Kidney tubule cell (primary cell): ENCODE measurements at places on chromosomes 12 and 14.

DNA sequence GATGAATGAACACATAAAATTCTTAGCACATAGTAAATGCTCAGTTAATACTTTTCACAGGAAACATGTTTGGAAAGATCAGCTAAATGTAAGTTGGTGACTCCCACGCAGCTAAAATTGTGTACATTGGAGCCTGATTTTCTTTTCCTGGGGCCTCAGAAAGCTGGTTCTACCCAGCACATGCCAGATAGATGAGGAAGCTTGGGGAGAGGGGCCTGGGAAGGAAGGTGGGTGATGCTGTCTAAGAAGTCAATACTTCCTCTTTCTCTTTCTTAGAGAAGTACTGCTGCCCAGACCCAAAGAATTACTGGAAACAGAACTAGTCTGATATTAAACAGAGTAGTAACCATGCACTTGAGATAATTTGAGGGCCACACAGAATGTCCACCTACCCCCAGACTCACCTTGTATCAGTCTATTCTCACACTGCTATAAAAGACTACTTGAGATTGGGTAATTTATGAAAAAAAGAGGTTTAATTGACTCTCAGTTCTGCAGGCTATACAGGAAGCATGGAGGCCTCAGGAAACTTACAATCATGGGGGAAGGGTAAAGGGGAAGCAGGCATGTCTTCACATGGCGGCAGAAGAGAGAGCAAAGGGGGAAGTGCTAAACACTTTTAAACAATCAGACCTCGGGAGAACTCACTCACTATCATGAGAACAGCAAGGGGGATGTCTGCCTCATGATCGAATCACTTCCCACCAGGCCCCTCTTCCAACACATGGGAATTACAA lies 123.3 kb upstream of the MED13L start:
- no peak for DNase-seq

DNA sequence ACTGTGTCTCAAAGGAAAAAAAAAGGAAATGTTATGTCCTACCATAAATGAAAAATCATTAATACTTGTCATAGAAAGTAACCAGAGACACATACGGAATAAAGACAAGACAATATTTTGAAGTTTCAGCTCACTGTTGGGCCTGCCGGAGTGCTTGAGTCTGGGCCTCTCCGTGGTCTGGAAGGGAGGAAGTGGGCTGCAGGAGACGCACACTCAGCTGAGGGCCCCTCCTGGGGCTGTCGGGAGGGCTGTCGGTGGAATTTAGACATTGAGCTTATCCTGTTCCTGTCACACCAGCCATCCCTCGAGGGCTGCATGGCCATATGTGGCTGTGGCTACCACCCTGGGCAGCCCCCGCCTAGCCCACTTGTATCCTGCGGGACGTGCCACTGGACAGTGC lies 80.6 kb downstream of the DDX51 start:
- no peak for DNase-seq

DNA sequence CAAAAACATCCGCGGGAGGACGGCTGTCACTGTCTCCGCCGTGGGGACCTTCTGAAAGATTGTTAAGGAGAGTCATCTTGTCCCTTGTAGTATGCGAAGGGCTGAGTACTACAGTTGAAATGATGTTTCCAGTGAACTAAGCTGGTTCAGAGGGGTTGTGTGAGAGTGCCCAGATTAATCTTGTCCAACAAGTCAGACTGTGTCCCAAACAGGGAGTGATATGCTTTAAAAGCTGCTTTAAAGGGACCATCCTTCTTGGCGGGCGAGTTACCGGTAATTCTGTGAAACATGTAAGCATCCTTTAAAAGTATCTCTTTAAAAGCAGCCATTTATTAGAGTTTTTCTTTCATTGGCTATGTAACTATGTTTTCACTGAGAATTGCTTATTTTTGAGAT lies 1.1 kb downstream of the WDR20 start:
- no peak for DNase-seq

GRCh38 chr12:31591380-31591901 lies 505 bp upstream of the DENND5B start:
- peak; percentile 30 for DNase-seq

DNA sequence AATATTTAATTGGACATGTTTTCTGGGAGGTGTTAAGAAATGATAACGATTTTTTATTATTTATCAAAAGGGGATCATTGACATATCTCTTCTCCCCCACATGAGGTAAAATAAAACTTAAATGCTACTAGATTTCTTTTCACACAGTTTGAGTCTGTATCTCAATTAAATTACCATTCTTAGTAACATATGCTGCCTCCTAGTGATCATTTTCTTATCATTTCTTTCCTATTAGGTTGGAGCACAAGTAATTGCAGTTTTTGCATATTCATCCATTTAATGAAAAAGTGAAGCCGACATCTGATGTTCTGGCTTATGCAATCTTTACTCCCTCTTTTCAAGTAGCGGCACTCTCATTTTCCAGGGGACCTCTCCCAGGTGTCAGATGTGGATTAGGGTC lies 24.9 kb downstream of the PUS7L start:
- no peak for DNase-seq

DNA sequence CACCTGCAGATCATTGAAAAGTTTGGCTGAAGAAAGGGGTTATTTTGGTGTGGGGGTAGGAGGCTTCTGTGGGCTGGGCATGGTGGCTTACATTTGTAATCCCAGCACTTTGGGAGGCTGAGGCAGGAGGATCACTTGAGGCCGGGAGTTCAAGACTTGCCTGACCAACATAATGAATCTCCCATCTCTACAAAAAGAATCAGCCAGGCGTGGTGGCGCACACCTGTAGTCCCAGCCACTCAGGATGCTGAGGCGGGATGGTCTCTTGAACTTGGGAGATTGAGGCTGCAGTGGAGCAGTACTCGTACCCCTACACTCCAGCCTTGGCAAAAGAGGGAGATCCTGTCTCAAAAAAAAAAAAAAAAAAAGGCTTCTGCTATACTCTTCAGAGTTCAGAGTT lies 7.0 kb downstream of the DDIT3 start:
- no peak for DNase-seq

- peak; percentile 61 for DNase-seq
These were observed 214.9 kb downstream of the ADAMTS20 start for GRCh38 chr12:43336962-43337555.

DNA sequence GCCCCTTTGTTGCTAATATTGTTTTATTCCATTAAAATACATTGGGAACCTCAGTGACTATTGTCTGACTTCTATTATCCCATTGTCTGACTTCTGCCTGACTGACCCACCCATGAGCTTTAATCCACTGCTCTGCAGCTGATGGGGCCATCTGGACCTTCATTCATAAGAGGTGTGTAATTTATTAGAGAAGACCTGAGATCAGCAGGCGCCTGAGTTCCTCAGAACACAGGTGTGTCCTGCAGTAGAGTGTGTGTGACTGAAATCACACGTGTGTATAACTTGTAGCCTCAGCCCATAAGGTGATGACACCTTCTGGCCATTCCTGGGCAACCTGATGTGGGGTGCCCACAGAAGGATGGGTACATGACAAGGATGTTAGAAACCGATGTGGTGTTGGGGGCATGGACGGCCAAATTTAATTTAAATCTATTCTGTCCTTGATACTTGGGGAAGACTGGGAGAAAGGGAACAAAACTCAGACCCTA lies 821.0 kb downstream of the TMEM121 start:
- DNase-seq = no peak

DNA sequence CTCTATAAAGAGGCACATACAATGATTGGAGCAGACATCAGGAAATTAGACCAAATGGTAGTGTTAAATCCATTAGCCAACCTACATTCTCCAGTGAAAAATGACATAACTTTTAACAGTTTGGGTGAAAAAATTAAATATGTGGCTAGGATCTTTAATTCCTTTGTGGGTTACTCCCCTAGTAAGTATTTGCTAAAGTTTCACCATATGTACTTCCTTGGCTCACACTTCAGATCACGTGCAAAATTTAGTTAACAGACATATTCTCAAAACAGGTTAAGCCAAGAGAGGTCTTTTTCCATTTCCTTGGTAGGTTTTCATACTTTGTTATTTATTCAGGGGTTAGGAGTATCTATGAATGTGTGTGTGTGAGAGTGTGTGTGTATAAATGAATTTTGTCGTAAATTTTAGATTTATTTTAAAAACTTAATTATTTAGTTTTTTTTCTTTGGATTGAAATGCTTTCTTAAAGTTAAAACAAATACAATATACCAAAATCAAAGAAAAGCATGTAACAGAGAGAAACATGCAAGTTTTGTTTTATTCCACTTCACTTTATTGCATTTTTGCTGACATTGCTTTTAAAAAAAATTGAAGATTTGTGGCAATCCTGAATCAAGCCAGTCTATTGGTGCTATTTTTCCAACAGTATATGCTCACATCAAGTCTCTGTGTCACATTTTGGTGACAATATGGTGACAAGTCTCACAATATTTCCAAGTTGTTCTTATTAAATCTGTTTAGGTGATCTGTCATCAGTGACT lies 258.7 kb downstream of the FLRT2 start:
- no peak for DNase-seq

DNA sequence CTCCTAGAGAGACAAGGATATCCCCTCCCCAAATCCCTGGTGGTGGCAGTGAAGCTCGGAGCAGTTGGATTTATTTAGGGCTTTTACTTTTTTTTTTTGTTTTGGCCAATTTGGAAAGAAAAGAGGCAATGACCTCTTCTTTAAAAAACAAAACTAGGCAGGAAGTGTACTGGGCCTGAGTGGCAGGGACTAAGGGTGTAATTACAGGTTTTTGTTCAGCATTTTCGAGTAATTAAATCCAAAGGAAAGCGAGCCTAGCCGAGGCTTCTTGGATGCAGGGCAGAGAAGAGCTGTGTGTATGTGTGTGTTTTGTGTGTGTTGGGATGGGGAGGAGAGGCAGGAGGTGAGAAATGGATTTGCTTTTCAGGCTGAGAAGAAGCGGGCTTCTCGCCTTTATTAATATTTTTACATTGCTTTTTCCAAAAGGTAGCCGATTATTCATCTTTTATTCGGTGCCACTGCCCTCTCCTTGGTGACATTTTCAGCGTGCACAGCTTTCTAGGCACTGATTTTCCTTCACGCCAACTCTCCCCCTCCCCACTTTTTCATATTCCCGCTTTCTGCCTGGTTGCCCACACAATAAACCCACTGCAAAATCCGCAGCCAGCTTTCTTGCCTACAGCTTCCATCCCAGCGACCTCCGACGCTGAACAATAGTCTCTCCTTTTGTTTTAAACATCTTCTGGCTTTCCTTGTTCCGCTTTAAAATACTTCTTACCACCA lies 8.9 kb upstream of the IRF2BPL start:
- no peak for DNase-seq

DNA sequence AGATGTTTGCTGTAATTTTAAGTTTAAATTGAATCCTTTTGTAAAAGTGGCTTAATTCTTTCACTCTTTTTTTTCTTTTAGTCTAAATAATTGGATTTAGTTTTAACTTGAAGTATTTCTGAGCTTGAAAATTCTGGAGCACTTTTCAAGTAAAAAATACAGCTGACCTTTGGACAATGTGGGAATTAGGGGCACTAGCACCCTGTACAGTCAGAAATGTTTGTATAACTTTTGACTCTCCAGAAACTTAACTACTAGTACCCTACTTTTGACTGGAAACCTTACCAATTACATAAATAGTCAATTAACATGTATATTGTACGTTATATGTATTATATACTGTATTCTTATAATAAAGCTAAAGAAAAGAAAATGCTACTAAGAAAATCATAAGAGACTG lies 7.8 kb downstream of the KTN1 start:
- no peak for DNase-seq

- DNase-seq = no peak
These were observed 63.4 kb upstream of the KITLG start for GRCh38 chr12:88643685-88644084.

GRCh38 chr12:101782273-101782731 lies 43.0 kb upstream of the SYCP3 start:
- no peak for DNase-seq

DNA sequence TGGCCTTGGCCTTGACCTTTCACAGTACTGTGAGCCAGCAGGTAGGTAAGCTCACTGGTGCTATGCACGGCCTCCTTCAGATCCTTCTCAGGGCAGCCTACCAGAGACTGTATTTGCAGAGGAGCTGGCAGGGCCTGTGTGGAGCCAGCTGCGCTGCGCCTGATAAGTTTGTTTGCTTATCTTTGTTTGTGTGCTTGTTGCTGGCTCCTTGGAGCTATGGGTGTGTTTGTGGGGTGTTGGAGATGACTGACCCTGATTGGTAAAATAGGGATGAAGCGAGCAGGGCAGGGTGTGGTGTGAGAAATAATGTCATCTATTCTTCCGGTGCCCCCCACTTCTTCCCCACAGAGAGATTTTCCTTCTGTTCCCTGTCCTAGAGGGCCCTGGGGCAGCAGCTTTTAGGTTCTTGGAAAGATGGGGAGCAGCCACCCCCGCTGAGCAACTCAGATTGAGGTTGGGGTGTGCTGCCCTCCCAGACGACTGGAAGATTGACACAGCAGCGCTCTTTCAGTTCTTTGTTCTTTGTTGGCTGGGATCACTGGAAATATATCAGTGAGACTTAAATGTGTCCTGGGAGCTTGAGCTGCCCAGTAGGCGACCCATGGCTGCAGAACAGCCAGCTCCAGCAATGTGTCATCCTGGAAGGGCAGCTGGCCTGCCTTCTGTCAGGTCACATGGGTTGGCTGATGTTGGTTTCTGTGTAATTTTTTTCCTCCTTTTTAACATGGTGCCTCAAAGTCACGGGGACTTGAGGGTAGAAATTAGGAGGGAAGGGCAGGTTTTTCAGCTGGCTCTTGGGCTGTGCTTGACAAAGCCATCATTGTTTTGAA lies 19.6 kb downstream of the MLXIP start:
- DNase-seq = peak; percentile 69

DNA sequence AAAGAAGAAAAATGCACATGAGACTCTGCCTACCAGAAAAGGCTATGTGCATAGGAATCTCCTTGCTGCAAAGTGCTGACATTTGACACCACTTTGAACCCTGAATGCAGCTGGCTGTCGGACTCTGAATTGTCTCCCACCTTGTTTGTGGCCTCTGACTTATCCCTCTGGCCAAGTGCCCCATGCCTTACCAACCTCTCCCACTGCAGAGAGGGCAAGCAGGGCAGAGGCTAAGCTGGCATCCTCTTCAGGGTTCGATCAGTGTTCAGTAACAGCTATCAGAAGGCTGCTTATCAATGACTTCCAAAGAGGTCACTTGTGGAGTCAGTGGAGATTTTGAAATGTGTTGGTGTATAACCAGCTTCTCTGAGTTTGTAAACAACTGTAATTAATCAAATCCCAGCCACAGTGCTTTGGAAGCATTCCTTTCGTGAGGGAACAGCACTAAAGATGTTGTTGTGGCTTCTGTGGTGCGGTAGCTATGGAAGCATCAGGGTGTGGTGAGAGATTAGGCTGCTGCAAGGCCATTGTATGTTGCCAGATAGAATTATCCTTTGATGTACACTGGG lies 22.6 kb upstream of the BMP4 start:
- DNase-seq = no peak

- peak; percentile 19 for DNase-seq
These were observed 178.8 kb downstream of the NTS start for GRCh38 chr12:86052921-86053320.

GRCh38 chr12:90978117-90978770 lies 23.3 kb upstream of the CCER1 start:
- peak; percentile 55 for DNase-seq

DNA sequence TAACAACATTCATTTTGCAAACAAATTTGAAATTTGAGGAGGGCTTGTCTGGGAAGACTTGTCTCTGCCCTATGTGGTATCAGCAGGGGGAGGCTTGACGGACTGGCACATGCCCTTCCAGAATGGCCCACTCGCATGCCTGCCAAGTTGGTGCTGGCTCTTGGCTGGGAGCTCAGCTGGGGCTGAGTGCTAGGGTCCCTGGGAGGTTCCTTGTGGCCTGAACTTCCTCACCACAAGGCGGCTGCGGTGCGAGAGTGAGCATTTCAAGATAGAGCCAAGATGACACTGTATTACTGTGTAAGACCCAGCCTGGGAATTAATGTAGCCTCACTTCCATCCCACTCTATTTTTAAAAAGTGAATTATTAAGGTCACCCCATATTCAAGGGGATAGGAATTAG lies 271.6 kb upstream of the PLEKHG7 start:
- no peak for DNase-seq
